A549 treated with ZK216348 at 1 μM for 4 hours (cell line): ENCODE measurements at places on chromosomes 2 and 18. TPM values are rescaled to one million over a fixed set of nuclear protein-coding genes. Genes with fewer than 3 reads are reported as not detected.

GALNT13 gene
- 7.2 to 15.2 TPM (median 10.7 TPM) in 5 replicates for total RNA-seq

SERPINB11 gene
- 0.13 TPM in 1 of 5 replicates, not detected in the others for total RNA-seq

NAGK gene
- 60.7 to 89.7 TPM (median 79.7 TPM) in 5 replicates for total RNA-seq

TIGD1 gene
- total RNA-seq = 4.1 to 6.7 TPM (median 4.7 TPM) in 5 replicates

ANKRD30BL gene
- not detected in 5 replicates for total RNA-seq

SLC30A3 gene
- total RNA-seq = 1.9 to 4.2 TPM (median 3.6 TPM) in 5 replicates

TUBA3D gene
- total RNA-seq = 0.78 to 1.7 TPM (median 0.90 TPM) in 5 replicates

CNTNAP5 gene
- total RNA-seq = not detected in 5 replicates

ATP6V1B1 gene
- 1.2 to 2.5 TPM (median 2.0 TPM) in 5 replicates for total RNA-seq

ITGB6 gene
- total RNA-seq = 0.61 to 1.2 TPM (median 0.91 TPM) in 5 replicates

RGPD3 gene
- total RNA-seq = 0.11 to 0.20 TPM (median 0.14 TPM) in 5 replicates

ASIC4 gene
- total RNA-seq = 0.08 to 0.17 TPM (median 0.09 TPM) in 4 of 5 replicates, not detected in the other

IMPA2 gene
- 44.5 to 74.9 TPM (median 69.1 TPM) in 5 replicates for total RNA-seq

PLEK gene
- total RNA-seq = not detected in 5 replicates

NT5C1B gene
- not detected in 5 replicates for total RNA-seq

CLK1 gene
- 34.9 to 45.0 TPM (median 39.4 TPM) in 5 replicates for total RNA-seq

ECEL1 gene
- 0.07 to 0.31 TPM (median 0.21 TPM) in 4 of 5 replicates, not detected in the other for total RNA-seq

LOXHD1 gene
- total RNA-seq = not detected in 5 replicates

KLHL30 gene
- 0.19 to 0.37 TPM (median 0.26 TPM) in 5 replicates for total RNA-seq

LAMA1 gene
- 0.02 to 0.12 TPM (median 0.07 TPM) in 5 replicates for total RNA-seq

ZNF385B gene
- total RNA-seq = not detected in 5 replicates

SUMO1 gene
- 114 to 256 TPM (median 137 TPM) in 5 replicates for total RNA-seq

AFF3 gene
- not detected in 5 replicates for total RNA-seq

CFAP65 gene
- 0.11 to 0.23 TPM (median 0.18 TPM) in 5 replicates for total RNA-seq

C2orf78 gene
- total RNA-seq = not detected in 5 replicates

UBR3 gene
- total RNA-seq = 7.7 to 11.3 TPM (median 10.4 TPM) in 5 replicates

CCDC74A gene
- 12.9 to 16.0 TPM (median 14.6 TPM) in 5 replicates for total RNA-seq

CMPK2 gene
- total RNA-seq = 0.54 to 1.6 TPM (median 1.2 TPM) in 5 replicates

CKAP2L gene
- total RNA-seq = 10.2 to 20.6 TPM (median 14.9 TPM) in 5 replicates

NT5DC4 gene
- total RNA-seq = not detected in 5 replicates

RAB6C gene
- total RNA-seq = not detected in 5 replicates

EML6 gene
- 0.79 to 1.9 TPM (median 1.5 TPM) in 5 replicates for total RNA-seq

MARCHF4 gene
- total RNA-seq = 30.1 to 45.6 TPM (median 35.6 TPM) in 5 replicates

CIB4 gene
- total RNA-seq = 0.44 to 0.93 TPM (median 0.52 TPM) in 3 of 5 replicates, not detected in the others

CYP26B1 gene
- total RNA-seq = 9.1 to 17.7 TPM (median 14.5 TPM) in 5 replicates

LYPD1 gene
- 12.0 to 19.6 TPM (median 15.8 TPM) in 5 replicates for total RNA-seq
